ENCODE measurements at places on chromosomes 3 and 15.

DNA sequence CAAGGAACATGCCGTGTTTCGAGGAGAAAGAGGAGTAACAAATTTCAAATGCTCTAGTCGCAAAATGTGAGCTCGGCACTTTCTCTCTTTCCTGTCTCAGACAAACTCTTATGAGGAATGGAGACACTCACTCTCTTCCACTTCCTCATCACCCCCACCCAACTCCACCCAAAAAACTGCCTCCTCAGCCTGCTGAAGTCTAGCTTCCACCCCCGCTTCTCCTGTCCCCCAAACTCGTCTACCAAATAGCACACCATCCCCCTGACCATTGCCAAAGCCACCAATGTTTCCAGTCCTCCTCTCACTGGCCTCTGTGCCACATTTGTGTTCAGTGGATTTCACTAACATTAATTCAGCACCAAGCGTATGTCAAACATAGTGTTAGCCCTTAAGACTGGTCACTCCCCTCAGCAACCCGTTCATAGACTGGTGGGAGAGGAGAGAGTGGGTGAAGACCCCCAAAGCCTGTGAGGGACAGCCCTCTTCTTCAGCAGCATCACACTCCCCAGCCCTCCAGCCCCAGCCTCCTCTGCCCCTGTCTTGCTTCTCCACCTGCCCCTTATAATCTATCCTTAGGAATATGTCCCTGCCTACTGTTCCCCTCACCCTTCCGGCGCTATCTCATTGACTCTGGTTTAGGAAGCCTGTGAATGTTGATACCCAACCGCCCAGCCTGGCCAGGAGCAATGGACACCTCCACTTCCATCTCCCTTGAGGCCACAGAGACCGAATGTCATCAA is 77.3 kb downstream of the FAM174B start:
- DNase-seq, result no peak

DNA sequence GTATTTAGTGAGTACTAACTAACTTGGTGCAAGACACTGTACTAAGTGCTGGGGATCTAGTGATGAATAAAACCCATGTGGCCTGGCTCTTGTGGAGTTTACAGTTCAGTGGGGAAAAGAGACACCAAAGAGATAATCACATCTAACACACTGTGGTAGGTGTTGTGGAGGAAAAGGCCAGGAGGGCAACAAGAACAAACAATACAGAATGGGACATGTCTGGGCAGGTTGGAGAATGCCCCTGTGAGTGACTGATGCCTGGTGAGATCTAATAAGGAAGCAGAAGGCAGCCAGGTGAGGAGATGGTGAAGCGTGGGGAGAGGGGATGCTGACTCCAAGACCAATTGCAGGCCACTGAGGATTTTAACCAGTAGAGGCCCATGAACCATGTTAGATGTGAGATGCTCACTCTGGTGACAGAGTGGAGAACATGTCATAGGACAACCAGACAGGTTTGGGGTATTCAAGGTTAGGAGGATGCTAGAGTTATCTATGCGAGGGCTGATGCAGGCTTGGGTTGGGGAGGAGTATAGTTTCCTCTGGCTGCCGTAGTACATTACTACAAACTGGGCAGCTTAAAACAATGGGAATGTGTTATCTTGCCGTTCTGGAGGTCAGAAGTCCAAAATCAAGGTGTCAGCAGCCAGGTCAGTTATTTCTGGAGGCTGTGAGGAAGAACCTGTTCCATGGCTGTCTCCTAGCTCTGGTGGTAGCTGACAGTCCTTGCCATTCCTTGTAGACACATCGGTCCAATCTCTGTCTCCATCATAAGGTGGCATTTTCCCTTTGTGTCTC is 81.4 kb downstream of the ARNT2 start:
- DNase-seq, result no peak

GRCh38 chr3:162285259-162285658 is 788.7 kb downstream of the OTOL1 start:
- DNase-seq, result no peak

- no peak for DNase-seq
Measured at GRCh38 chr3:190680691-190681090, 166.8 kb downstream of the IL1RAP start.

DNA sequence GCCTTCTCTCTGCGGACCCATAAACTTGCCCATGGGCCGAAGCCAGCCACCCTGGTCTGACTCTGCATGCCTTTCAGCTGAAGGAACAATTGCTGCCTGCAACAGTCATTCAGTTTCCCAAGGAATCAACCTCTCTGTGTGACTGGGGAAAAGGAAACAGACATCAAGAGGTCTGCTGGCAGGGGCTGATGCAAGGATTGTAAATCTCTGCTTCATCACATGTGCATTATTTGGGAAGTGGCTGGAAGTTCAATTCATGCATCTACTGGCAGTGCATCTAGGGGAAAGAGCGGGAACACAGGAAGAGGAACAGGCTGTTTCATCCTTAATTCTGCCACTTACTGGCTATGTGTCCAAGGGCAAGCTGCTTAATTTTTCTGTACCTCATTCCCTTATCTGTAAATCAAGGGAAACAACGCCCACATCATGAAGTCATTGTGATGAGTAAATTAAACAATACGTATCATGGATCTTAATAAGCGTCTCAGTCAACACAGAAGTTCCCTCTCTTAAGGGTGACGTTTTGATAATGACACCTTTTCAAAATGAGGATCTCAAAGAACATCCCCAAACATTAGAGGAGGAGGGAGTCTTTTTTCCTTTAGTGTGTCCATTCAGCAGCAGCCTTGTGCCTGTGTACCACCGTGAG is 17.4 kb upstream of the ADPGK start:
- DNase-seq, result no peak

GRCh38 chr15:70509731-70510143 is 253.6 kb downstream of the UACA start:
- no peak for DNase-seq

DNA sequence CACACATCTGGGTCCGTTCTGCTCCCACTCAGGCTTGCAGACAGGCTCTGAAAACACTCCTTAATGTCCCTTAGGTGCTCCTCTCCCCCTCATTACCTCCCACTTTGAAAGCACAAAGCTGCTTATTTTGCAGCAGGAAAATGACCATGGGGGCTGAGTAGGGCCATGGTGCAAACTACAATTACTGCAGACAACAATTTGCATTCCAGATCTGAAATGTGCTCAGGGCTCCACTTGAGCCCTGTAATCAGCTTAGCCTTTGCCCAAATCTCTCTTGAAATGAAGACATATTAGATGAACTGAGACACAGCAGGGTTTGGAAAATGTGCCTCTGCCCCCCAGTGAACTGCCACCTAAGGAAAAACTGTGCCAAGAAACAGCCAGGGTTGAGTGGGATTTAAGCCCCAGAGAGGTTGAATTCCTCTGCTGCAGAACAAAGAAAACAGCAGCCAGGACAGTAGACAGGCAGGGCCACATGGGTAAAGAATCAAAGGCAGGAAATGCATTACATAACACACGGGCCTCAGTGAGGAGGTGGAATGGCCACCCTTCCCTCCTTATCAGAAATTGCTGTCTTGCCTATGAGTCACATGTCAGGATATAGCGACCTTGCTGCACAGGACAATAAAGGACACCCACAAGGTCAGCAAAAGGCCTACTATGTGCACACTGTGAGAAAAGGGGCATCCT is 126.8 kb upstream of the ARHGEF3 start:
- no peak for DNase-seq

DNA sequence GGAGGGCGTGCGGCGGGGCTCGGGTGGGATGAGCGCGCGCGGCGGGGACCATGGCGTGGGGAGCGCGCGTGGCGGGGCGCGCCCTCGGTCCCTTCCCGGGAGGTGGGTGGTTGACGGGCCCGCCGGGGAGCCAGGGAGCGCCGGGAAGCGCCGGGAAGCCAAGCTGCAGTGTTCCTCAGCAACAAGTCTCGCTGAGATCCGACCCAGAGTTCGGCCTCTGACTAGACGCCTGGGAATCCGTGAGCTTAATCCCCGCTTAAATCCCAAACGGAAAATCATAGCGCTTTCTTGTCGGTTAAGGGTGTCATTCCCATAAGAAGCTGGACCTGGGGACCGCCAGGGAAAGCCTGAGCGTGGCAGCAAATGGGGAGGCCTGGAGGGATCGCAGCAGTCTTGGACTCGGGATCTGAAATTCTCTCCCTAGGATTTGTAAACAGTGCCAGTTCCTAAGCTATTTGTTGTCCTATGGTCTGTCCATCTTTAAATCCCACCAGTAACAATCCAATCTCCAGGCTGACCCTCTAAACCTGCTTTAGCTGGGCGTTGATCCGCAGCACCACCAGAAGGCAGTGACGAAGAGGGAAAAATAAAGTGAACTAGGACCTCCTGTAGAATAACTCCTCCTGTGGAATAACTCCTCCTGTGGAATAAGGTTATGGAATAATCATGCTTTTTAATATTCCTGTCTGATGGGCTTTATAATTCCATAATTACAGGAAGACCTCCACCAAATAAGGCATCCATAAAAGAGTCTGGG is 570 bp upstream of the NEDD4 start:
- no peak for DNase-seq

- DNase-seq, result peak; percentile 37
Measured at GRCh38 chr3:183447206-183448001, 19.0 kb upstream of the MCF2L2 start.

GRCh38 chr3:195524171-195524896 is 18.8 kb downstream of the PPP1R2 start:
- no peak for DNase-seq

DNA sequence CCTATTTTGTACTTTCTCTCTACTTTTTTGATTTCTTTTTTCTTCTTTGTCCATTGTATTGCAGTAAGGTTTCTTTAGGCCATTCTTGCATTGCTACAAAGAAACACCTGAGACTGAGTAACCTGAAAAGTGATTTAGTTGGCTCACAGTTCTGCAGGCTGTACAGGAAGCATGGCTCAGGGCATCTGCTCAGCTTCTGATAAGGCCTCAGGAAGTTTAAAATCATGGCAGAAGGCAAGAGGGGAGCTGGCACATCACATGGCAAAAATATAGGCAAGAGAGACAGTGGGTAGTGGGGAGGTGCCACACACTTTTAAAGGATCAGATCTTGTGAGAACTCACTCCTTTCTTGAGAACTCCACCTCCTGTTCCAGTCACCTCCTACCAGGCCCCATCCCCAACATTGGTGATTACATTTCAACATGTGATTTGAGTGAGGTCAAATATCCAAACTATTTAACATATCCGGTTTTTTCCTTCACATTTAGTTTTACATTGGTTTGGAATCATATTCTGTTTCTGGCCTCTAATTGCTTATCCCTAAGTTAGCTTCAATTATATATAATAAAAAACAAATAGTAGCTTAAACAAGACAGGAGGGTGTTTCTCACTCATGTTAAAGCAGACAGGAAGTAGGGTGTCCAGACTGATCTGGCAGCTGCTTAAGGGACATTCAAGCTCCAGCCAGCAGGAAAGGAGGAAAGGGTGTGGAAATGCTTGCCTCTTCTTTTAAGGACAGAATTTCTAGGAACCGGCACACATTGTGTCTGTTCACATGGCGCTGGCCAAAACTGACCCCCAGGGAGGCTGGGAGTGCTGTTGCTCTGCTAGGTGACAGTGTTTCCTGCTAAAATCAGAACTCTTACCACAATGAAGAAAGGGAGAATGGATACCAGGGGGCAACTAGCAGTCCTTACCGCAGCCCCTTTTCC is 28.8 kb upstream of the SKOR1 start:
- no peak for DNase-seq

GRCh38 chr3:27688053-27688452 is 34.1 kb downstream of the EOMES start:
- DNase-seq, result no peak

- no peak for DNase-seq
Measured at GRCh38 chr3:43423142-43423541, 136.8 kb downstream of the SNRK start.

DNA sequence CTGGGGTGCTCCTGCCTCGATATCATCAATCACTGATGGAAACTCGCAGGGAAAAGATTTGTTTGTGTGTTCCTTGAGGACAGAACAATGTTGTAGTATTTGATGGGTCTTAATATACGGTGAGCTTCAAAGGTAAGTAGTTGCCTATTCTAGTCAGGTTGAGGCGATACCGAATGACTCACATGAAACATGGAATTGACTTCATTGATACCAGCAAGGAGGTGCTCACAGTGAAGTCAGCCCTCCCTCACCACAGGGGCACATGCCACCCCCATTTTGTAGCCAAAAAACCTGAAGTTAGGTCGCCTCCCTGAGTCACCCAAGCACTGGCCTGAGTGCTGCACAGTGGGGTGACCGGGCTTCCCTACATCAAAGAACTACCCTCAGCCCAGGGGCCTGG is 3.7 kb upstream of the ALDH1A3 start:
- no peak for DNase-seq

DNA sequence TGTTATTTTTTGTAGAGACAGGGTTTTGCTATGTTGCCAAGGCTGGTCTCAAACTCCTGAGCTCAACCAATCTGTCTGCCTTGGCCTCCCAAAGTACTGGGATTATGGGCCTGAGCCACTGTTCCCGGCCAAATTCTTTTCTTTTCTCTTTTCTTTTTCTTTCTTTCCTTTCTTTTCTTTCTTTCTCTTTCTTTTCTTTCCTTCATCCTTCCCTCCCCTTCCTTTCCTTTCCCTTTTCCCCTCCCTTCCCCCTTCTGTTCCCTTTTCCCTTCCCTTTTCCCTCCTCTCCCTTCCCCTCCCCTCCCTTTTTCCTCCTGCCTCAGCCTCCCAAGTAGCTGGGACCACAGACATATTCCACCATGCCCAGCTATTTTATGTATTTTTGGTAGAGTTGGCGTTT is 3.1 kb upstream of the ARF4 start:
- DNase-seq, result no peak

DNA sequence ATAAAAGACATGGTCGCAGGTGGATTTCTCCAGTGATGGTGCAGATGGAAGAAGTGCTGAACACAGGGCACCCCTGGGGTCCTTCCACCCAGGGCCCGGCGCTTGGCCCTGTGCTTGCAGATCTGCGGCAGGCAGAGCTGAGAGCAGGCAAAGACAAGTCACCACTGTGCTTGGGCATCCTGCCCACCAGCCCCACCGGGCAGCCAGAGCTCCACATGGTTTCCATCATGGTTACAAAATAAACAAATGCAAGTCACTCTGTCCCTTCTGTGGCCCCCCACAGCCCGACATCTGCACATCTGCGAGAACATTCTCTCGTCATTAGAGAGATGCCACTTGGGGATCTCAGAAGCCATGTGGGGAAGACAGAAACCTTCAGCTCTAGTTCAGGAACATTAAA is 37.6 kb upstream of the SFMBT1 start:
- no peak for DNase-seq

- no peak for DNase-seq
Measured at GRCh38 chr3:55609230-55609827, 122.2 kb upstream of the WNT5A start.

DNA sequence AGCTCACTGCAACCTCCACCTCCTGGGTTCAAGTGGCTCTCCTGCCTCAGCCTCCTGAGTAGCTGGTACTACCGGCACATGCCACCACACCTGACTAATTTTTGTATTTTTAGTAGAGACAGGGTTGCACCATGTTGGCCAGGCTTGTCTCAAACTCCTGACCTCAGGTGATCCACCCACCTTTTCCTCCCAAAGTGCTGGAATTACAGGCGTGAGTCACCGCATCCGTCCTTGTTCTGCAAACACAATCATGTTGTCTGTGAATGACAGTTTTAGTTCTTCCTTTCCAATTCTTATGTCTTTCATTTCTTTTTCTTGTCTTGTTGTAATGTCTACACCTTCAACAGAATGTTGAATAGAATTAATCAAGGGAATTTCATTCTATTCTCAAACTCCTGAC is 16.3 kb upstream of the SMCO1 start:
- no peak for DNase-seq

All from T-helper 1 cell (primary cell).